ENCODE measurements at places on chromosomes 13 and 19.

GRCh38 chr13:87123987-87124784 is 547.0 kb upstream of the SLITRK5 start:
- DNase-seq = no peak

DNA sequence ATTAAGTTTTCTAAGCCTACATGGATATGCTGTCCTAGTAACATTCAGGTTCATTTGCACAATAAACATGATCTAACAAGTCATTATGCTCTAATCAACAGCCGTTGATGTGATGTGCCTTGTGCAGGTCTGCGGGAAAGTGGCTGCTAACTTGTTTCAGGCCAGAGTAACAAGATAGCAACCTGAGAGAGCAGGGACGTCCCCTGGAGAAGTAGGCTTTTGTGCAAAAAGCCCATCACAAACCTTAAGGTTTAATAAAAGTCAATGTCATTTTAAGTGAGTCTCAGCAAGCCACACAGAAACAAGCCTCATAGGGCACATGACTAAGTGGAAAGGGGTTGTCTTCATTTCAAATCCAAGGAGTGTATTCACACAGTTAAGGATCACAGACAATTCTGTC is 17.6 kb downstream of the FOXO1 start:
- DNase-seq = no peak

- no peak for DNase-seq
Observed at GRCh38 chr19:35427187-35427586, 20.9 kb upstream of the FFAR2 start.

DNA sequence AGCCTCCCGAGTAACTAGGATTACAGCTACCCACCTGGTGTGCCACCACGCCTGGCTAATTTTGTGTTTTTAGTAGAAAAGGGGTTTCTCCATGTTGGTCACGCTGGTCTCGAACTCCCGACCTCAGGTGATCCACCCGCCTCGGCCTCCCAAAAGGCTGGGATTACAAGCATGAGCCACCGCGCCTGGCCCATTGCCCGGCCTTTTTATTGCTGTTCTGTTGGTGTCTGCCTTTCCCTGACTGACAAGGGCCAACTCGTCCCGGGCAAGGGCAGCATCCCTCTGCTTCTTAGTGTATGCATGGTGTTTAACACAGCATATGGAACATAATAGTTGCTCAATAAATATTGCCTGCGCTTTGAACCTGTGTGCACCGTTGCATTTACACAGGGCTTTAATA is 6.2 kb upstream of the RETN start:
- no peak for DNase-seq

DNA sequence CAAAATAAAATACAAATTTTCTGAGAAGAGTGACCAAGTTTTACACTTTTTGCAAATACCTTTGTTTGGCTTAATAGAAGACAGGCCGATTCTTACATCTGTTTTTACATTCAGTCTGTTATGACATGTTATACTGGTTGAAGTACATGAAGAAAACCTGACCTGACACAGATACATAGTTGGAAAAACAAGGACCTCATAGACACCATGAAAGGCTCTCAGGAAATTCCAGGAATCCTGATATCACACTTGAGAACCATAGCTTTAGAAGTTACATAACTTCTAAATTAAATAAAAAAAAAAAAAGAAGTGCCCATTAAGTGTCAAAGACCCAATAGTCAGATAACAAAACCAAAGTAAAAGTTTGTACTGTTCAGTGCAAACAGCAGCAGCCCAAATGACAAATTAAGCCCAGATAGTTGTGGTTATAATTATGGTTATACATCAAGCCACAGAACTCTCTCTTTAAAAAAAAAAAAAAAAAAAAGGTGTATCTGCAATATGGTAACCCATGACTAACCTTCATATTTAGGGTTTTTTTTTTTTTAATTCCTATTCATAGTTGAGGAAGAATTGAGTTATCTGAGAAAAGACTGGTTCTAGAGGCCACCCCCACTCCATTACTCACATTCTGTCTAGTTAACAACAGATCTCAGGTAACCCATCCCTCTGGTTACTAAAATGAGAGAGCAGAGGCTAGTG is 19.8 kb downstream of the RBM26 start:
- no peak for DNase-seq

- no peak for DNase-seq
Observed at GRCh38 chr13:38624822-38625221, 62.1 kb upstream of the FREM2 start.

GRCh38 chr19:47231215-47232054 is 436 bp upstream of the BBC3 start:
- DNase-seq = peak; percentile 88

DNA sequence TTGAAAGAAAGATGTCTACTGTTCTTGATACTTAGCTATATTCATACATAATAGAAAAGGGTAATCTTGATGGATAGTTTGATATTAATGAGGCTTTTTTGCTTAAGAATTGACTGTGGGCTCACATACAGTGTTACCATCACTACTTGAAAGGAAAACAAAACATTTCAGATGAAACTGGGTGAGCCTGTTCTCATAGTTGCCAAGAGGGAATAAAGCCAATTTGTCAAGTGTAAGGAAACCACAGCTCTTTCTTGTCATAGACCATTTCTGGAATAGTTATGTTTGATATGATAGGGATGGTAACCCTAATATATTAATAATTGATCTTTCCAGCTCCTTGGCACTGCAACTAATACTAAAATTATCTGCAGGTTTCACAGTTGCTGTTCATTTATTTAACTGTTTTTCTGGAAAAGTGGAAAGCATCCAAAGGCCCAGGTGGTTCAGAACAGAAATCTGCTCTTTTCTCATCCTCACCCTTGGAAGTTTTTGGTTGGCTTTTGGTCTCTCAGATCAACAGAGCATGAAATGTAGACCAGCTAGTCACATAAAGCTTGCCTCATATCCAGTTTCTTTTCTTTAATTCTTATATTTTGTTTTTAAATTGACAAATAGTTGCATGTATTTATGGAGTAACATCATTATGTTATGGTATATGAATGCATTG is 43.2 kb downstream of the ARHGEF7 start:
- no peak for DNase-seq

GRCh38 chr13:20373861-20374260 is 141.7 kb upstream of the GJB6 start:
- DNase-seq = no peak

DNA sequence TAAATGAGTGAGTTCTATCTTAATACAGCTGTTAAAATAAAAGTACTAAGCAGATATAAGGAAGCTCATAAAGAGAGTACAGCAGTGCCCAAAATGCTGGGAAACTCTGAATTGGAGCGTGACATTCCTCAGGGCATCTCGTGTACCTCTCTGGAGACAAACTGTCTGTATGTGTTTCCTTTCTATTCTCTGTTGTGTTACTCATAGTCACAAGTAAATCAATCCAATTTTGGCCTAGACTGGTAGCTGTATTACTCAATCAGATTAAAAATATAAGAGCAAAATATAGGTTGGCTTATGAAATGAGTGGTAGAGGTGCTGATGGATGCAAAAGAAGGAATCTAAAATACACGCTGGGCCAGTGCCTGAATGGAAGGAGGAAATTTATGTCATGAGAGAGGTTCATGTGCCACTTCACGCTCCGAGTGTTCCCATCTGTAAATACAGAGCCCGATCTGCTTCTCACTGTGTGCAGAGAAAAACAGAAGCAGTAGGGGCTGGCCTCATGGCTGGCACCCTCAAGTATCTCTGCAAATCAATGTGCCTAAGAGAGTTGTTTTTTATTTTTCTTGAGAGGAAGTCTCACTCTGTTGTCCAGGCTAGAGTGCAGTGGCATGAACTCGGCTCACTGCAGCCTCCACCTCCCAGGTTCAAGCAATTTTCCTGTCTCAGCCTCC is 58.7 kb upstream of the RGCC start:
- DNase-seq = no peak

DNA sequence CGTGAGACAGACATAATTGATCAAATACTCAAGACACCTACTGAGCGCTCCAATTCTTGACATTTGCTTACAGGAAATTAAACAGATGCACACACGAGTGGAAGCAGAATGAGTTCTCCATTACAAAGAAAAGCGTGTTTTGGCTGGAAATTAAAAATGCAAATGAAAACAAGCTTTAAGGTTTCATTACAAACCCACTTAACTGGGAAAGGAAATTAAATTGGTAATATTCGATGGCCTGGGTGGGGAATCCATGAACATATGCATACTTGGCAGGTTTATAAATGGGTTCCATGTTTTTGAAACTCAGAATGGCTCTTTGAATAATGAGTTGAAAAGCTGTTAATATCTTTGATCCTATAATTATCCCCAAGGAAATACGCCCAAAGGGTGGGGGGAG is 178.0 kb downstream of the IER2 start:
- DNase-seq = no peak

DNA sequence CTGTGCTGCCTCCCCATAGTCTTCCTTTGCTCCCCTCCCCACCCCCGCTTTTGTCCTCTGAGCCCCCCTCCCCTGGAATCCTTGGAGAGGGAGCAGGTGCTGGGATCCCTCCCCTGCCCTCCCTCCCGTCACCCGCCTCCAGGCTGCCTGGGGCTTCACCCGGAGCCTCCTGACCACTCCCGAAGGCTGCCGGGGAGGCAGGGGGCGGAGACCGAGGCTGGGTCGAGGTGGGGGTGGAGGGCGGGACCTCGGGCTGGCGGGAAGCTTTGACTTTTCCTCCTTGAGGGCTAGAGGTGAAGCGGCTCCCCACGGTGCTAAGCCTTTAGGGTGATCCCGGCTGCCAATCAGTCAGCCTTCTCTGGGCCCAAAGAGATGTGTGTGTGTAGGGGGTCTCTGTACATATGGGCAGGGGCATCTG is 1.5 kb downstream of the KMT5C start:
- no peak for DNase-seq

- DNase-seq = no peak
Observed at GRCh38 chr13:106415971-106416370, 119.5 kb downstream of the EFNB2 start.

GRCh38 chr19:46715975-46716671 is 791 bp downstream of the PRKD2 start:
- DNase-seq = no peak

- no peak for DNase-seq
Observed at GRCh38 chr19:32566246-32566830, 14.7 kb upstream of the PDCD5 start.

GRCh38 chr19:32813862-32814425 is 55.6 kb downstream of the SLC7A9 start:
- no peak for DNase-seq

- DNase-seq = no peak
Observed at GRCh38 chr19:41111296-41111695, 2.9 kb upstream of the CYP2F1 start.

DNA sequence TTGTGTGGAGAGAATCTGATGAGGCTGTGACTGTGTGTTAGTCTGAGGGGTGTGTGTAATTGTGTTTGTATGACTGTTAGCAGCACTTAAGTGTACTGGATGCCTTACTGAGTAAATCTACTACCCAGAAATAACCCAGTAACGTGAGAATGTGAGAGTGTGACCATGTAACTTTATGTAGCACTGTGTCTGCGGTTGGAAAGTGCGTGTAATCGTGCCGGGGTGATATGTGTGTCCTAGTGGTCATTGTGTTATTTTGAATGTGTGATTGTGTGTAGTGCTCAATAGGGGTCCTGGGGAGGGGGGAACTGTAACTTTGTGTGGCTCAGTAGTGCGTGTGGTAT is 550 bp downstream of the ZNF383 start:
- no peak for DNase-seq

GRCh38 chr13:36778083-36778671 is 40.8 kb upstream of the RFXAP start:
- no peak for DNase-seq

GRCh38 chr19:58407658-58408151 is 744 bp upstream of the ZNF584 start:
- no peak for DNase-seq

DNA sequence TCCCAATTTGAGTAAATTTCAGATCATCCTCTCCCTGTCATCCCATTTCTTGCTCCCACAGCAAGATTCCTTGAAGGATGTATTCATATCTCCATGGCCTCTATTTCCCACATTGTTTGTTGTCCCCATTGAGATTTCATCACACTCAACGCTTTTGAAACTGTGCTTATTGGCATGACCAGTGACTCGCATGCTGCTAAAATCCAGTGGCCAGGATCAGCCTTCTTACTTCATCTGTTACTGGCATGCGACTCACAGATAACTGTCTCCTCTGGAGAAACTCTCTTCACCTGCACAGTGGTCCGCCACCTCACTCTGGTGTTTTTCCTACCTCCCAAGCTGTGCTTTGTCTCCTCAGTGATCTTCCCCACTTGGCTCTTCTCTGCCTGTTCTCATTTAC is 95.8 kb downstream of the WASF3 start:
- DNase-seq = no peak

- DNase-seq = no peak
Observed at GRCh38 chr13:28031220-28031895, 42.9 kb upstream of the URAD start.

- DNase-seq = no peak
Observed at GRCh38 chr13:105616333-105617075, 919.0 kb downstream of the EFNB2 start.

GRCh38 chr13:41401366-41401765 is 56.0 kb upstream of the RGCC start:
- no peak for DNase-seq

DNA sequence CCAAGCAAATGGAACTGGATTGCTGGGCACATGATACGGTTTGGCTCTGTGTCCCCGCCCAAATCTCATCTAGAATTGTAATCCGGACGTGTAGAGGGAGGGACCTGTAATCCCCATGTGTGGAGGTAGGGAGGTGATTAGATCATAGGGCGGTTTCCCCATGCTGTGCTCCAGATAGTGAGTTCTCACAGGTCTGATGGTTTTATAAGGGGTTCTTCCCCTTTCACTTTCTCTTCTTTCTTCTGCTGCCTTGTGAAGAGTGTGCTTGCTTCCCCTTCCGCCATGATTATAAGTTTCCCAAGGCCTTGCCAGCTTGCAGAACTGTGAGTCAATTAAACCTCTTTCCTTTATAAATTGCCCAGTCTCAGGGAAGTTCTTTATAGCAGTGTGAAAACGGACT is 32.6 kb upstream of the MTIF3 start:
- no peak for DNase-seq

- DNase-seq = no peak
Observed at GRCh38 chr13:29802621-29803020, 47.8 kb downstream of the UBL3 start.

DNA sequence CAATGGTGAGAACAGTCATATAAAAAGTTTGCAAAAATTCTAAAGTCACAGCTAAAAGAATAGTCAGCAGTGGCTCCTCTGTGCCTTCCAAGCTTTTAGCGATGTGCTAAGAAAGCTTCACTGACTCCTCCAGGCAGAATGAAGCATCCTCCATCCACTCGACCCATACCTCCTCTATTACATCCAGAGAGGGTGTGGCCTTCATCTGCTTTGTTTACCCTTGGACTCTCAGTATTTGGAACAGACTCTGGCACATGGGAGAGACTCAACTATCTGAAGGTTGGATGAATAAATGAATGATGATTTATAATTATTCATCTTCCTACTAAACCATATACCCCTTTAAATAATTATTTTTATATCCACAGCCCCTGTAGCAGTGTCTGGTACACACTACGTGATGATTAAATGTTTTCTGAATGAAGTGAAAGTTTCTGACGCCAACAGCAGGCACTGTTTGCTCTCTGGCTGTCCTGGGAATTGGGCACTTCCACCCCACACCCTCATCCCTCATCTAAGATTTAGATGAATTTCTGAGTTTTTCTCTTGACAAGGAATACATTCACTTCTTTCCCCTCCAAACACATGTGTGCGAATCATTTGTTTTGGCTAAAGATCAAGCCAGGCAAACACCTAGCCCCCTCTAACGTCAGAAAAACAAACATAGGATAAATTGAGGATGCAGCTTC is 93.9 kb downstream of the NUFIP1 start:
- DNase-seq = no peak
